ENCODE measurements at places on chromosomes 16 and 17.

GRCh38 chr16:13935408-13935807, 15.5 kb downstream of the ERCC4 start:
- no peak for DNase-seq

DNA sequence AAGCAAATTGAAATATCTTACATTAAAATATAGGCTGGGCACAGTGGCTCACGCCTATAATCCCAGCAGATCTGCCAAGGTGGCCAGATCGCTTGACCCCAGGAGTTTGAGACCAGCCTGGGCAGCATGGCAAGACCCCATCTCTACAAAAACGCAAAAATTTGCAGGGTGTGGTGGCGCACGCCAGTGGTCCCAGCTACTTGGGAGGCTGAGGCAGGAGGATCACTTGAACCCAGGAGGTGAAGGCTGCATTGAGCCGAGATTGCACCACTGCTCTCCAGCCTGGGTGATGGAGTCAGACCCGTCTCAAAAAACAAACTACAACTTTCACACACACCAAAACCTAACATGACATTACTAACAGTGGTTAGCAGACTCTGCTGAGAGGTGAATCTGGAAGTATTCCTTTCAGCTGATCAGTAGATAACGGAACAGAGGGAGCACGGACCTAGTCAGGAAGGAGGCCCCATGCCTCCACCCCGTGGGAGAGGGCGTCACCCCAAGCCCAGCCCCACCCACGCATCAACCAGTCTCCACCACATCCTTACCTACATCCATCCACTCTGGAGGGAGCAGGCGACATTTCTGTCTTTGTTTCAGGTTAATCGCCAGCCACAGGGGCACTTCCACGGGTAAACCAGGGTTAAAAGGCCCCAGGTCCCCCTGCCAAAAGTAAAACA, 1.7 kb downstream of the GINS2 start:
- DNase-seq: no peak

DNA sequence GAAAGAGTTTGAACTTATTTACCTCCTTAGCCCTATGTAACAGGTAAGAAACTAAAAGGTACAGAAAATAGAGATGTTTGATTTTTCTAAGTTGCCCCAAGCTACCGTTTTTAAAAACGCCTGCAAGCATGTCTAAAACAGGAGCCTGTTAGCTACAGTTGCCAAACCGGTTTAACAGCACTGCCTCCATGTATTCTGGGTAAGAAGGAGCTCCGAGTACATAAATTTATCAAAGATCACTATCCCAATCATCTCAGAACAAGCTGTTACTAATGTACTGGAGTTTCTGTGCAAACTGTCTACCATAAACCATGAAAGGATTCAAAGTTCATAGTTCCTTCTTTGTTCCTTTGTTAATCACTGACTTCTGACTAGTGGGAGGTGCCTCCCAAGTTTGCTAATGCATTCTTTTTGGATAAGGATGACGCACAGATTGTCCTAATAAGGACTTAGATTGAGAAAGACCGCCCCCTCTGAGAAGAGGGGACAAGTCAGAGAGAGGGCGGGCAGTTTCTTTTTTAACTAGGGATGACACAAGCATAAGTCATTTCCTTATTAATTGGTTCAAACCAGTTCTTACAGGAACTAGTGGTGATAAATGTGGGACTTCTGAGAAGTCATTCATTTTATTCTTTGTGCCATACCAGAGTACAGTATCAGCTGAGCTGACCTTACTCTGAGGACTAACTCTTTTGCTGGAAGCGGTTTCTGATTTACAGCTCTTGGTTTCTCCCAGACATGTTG, 55.3 kb downstream of the TUBD1 start:
- DNase-seq: peak; percentile 100

DNA sequence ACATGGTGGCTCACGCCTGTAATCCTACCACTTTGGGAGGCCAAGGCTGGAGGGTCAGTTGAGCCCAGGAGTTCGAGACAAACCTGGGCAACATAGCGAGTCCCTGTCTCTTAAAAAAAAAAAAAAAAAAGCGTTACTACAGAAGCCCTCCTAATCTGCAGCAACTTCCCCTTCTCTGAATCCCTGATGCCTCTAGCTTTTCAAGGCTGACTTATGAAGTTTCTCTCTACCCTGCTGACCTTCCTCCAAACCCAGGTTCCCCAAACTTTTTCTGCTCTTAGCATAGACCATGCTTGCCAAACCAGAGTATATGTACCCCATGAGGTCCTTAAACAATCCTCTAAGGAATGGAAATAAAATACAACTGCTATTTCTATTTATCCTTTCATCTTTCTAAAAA, 16.4 kb downstream of the LYRM1 start:
- no peak for DNase-seq

- peak; percentile 63 for DNase-seq
These were observed 14.6 kb upstream of the SBK1 start for GRCh38 chr16:28277537-28278388.

DNA sequence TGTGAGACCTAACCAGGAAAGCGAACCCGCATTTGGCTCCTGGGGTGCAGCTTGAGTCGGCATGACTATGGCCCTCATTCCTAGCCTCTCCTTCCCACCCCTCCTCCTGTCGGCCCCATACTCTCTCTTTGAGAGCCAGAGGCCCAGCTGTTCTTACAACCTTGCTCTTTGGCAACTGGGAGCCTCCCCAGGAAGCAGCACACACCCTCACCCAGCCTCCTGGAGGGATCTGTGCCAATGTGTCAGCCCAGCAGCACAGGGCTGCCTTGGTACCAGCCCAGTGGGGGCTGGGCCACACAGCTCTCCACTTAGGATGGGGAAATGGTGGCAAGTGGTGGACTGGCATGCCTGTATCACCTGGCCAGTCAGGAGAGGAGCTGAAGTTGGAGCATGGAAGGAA, 70.3 kb upstream of the LGALS9 start:
- DNase-seq: no peak
